ENCODE measurements at places on chromosomes 4 and X.

DNA sequence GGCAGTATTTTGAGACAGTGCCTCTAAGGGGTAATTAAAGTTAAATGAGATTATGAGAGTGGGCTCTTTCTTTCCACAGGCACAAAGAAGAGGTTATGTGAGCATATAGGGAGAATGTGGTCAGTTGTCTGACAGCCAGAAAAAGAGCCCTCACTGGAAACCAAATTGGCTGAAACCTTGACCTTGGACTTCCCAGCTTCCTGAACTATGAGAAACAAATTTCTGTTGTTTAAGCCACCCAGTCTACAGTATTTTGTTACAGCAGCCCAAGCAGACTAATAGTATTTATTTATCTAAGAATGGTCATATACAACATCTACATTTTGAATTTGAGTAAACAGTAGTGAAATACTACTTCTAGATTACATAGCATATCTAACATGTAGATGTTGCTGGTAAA lies 473.8 kb downstream of the IL15 start:
- DNase-seq = no peak

DNA sequence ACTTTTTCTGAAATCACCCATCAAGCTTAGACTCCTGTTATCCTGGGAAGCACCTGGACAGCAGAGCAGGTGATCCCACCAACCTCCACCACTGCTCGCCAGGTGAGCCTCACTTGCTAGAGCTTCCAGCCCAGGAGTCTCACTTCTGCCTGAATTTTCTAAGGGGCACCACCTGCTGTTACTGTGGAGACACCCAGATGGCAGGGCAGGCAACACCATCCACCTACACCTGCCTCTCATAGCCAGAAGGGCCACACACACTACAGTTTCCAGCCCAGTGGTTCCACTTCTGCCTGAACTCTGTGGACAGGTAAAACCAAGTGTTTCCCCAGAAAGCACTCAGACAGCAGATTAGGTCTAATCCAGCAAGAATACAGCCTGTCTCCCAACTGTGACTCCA lies 262.0 kb downstream of the ARAP2 start:
- DNase-seq = no peak

DNA sequence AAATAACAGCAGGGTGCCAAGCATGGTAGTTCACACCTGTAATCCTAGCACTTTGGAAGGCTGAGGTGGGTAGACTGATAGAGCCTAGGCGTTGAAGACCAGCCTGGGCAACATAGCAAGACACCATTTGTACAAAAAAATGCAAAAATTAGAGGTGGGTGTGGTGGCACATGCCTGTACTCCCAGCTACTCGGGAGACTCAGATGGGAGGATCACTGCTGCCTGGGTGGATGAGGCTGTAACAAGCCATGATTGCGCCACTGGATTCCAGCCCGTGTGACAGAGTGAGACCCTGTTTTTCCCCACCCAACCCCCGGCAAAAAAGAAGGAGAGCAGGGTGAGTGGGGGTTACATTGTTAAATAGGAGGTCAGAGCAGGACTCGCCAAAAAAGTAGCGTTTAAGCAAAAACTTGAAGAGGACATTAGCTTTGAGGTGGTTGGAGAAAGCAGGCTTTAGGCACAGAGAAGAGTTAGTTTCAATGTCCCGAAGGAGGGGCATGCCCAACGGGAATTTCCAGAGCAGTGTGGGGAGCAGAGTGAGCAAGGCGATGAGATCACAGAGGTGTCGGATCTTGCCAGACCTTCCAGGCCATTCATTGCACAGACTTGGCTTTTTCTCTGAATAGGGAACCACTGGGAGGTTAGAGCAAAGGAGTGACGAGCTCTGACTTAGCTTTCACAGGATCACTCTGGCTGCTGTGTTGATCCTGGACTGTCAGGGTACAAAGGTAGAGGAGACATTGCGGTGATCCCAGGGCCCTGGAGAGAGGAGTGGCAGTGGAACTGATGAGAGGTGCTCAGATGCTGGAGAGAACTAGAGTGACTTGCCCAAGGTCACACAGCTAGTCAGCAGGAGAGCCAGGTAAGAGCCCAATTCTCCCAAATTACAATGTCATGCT lies 70.6 kb downstream of the TRAPPC11 start:
- DNase-seq = no peak

DNA sequence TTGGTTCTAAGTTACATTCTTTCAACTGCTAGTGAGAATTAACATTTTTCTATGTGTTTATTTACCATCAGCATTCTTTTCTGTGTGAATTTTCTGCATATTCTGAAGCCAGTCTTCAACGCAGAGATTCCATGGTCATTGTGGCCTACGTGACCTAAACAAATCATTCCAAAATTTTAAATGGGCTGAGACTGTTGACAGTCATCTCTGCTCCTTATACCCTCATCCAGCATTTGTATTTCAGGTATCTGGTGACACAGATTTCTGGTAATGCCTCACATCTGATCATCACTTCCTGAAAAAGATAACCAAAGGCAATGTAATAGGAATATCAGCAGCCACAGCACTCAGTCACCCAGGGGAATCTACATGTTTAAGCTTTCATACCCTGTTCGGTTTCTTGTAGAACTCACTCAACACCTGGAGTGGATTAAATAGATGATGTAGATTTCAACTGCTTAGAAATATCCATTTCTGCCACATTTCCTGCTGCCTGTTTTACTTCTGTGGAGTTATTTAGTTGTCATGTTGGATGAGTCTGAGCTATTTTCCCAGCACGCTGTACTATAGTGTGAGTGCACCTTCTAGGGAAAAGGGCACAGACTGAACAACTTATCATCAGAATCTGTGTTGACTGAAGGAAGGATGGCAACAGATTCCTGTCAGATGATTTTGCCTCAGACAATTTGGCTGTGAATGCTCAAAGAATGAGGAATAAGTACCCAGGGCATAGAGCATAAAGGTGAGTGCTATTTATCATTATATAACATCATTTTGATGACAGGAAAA lies 73.0 kb upstream of the HPGD start:
- DNase-seq = no peak

DNA sequence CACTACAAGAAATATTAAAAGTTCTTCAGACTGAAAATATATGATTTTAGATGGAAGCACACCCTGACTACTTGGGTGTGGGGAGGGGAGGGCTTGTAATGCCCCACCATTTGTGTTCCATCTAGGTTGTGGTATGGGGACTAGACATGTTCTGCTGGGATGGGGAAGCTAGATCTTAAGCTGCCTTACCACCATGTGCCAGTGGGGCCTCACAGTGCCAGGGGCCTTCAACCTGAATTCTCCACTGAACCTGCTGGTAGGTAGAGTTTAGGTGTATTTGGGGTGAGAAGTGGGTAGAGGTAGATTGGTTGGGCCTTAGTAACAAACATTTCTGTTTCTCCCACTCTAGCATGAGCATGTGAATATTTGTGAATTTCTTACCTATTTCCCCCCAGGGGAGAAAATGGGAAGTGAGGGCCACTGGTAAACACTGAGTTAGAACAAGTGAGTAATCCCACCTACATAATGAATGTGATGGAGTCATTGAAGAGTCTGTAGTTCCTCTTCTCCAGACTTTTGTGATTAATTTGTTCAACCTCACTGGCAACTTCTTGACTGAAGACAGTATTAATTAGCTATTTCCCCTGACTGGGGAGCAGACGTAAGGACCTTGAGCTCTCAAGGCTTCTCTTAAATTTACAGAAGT lies 44.0 kb downstream of the BRCC3 start:
- no peak for DNase-seq

DNA sequence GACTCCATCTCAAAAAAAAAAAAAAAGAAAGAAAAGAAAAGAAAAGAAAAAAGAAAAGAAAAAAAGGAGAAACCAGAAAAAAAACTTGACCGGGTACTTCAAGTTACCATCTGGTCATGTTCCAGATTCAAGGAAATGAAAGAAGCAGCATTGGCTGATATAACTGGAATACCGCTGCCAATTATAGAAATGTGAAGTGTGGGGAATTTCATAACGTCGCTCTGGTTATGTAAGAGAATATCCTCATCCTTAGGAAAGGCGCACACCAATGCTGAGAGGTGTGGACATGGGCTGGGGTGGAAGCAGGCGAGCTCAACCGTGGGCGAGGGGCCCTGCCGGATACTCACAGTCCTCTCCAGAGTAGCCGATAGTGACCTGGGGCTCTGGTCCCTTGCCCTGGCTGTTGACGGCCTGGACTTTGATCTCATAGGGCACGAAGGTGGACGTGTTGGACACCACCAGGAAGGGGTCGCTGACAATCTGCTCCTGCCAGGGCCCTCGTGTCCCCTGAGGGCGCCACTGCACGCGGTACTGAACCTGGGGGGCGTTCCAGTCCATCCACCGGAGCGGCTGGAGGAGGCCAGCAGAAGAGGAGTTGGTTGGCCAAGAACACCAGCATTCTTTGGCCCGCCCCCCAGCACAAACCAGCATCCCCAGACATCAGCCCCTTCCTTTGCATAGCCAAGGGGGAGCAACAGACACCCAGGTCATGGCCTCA lies 19.5 kb downstream of the L1CAM start:
- DNase-seq = no peak
